ENCODE measurements at places on chromosomes 6 and 20. TPM values are rescaled to one million over a fixed set of nuclear protein-coding genes. Genes with fewer than 3 reads are reported as not detected.

Gene ERVFRD-1
- total RNA-seq = not detected

Gene C6orf15
- total RNA-seq = 0.33 TPM

GRCh38 chr6:52195886-52196285, 9.7 kb downstream of the IL17A start:
- DNase-seq = no peak

GRCh38 chr6:74733830-74734620, 471.8 kb downstream of the COL12A1 start:
- no peak for DNase-seq

Data from HT-29 (cell line).